ENCODE measurements at places on chromosomes 2 and 18.

DNA sequence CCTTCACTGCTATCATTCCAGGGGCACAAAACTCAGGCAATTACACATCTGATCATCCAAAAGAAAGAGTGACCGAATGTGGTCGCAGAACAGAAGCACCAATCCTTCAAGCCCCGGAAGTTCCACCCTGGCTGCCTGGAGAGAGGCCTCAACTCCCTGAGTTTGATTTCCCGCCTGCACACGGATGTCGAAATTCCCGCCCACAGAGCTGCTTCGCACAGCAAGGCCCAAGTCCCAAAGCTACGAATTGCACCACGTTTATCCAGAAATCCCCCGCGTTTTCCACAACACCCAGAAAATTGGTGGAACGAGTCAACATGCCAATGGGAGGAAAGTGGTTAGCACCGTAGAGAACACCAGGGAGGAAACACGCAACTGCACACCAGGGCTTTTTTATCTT, 445.4 kb downstream of the EIPR1 start:
- DNase-seq, result no peak

- DNase-seq, result no peak
Observed at GRCh38 chr18:69985239-69985638, 37.6 kb upstream of the CD226 start.

DNA sequence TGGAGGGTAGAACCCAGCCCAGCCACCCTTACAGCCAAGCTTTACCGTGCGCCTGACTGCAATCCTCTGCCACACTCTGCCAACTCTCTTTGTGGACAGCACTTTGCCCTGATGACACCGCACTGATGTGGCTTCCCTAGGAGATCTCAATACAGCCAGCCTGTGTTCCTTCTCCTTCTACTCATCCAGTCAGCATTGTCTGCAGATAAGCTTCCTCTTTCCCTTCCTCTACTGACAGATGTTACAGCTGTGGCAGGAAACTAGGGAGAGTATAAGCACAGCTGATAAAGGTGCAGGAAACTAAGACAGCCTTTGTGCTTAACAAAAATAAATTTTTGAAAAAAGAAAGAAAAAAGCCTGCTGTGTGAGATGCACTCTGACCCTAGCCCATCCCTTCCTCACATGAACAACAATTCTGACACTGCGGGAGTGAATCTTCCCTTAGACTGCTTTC, 25.0 kb downstream of the CEP68 start:
- no peak for DNase-seq

- no peak for DNase-seq
Observed at GRCh38 chr2:95113464-95113863, 8.1 kb downstream of the MRPS5 start.

- no peak for DNase-seq
Observed at GRCh38 chr18:45521777-45522176, 93.5 kb upstream of the SLC14A2 start.

DNA sequence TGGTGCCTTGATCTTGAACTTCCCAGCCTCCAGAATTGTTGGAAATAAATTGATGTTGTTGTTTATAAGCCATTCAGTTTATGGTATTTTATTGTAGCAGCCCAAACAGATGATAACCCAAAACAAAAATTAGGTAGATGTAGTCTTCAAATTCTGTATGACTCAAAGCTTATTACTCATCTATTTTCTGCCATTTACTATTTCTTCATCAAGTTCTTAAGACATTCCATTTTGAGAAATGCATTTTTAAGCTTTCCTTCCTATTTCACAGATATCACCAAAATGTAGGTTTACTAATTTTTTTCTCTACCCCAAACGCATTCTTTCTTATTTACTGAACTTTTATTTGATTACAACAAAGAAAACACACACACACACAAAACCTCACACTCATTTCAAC, 148.2 kb downstream of the RND3 start:
- DNase-seq, result no peak

GRCh38 chr2:26493566-26493965, 15.6 kb upstream of the OTOF start:
- no peak for DNase-seq

GRCh38 chr2:119117408-119117807, 41.1 kb downstream of the C1QL2 start:
- DNase-seq, result no peak

DNA sequence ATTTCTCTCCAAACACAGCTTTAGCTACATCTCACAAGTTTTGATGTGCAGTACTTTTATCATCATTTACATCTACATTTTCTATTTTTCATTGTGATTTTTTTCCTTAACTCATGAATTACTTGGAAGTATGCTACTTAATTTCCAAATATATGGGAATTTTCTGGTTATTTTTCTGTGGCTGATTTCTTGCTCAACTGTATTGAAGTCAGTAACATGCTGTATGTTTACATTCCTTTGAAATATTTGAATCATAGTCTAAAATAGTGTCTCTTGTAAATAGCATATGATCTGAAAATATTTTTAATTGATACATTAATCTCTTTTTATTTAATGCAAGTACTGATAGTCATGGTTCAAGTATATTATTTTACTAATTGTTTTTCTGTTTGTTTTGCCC, 26.0 kb upstream of the GALNT5 start:
- no peak for DNase-seq

GRCh38 chr2:127302168-127302567, 8.2 kb upstream of the ERCC3 start:
- DNase-seq, result no peak

DNA sequence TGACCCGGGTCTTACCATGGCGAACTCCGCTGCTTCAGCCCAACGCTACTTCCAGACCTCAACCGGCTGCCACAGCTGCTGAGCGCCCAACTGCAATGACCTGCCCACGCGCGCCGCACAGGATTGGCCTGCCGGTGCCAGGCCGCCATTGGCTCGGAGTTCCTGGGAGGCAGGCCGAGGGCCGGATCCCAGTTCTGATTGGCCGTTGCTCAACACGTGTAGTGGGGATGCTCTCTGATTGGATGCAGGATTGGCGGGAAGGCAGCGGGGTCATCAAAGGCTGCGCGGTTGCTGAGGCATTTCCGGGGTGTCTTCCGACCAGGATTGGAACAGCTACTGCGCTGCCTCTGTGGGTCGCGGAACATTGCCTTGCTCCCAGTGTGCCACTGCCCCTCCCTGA, at the start of gene TUBA3E:
TUBA3E (minus strand) TSS at position 97 of the 400 bp plus-strand sequence; CDS start at position 18, 79 bp downstream.
- DNase-seq, result no peak

- no peak for DNase-seq
Observed at GRCh38 chr18:76356666-76357065, 138.4 kb downstream of the ZNF516 start.

DNA sequence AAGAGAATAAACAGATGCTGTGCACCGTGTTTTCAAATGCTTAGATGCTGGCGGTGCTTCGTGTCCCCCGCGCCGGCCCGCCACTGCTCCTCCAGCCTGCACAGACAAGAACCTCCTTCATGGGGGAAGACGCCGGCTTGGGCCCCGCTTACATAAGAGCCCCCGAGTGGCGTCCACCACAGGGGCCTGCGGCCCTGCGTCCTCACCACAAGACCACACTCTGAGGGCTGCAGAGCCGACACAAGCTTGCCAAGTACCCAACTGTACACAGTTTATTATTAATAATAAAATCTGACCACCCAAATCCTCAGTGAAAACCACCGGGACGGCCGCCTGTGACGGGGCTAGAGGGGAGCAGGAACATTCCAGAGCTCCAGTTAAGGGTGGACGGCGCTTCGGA, 232.2 kb downstream of the HDAC4 start:
- DNase-seq, result no peak

- DNase-seq, result no peak
Observed at GRCh38 chr2:15795426-15795825, 144.9 kb upstream of the MYCN start.

GRCh38 chr18:78713726-78714125, 265.9 kb upstream of the SALL3 start:
- DNase-seq, result no peak

DNA sequence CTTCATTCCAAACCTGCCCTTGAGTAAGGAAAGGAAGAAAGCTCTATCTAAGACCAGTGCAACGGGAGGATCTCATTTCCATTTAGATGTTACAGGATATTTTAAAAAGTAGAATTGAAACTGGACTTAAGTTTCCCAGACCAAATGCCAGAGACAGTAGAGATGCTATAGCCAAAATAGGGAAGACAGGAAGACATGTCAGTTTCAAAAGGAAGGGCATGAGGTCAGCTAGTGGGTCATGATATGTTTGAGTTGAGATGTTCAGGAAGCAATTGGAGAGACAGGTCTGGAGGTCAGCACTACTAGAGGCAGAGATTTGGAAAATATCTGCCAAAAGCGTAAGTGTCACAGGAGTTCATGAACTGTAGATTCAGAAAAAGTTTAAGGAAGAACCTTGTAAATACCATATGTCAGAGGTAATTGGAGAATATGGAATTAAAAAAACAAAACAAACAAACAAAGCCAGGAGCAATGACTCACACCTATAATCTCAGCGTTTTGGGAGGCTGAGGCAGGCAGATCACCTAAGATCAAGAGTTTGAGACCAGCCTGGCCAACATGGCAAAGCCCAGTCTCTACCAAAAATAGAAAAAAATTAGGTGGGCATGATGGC, 50.8 kb downstream of the EPHA4 start:
- no peak for DNase-seq

DNA sequence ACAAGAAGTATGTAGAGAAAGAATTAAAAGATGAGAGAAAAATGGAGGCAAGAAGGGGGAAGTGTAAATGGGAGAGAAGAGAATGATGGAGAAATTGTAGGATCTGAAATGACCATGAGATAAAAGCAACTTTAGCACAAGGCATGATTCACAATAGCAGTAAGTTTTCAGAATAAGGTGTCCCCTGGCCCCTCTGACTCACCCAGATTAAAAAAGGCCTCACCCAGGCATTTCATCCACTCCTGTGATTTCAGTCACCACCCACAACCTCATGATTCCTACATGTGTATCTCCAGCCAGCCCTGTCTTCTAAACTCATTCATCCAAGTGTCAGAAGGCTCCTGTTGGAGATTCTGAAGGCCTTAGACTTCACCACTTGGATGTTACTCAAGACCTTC, 56.6 kb downstream of the SP100 start:
- peak; percentile 13 for DNase-seq

GRCh38 chr18:72336786-72337185, 207.4 kb downstream of the CBLN2 start:
- no peak for DNase-seq

DNA sequence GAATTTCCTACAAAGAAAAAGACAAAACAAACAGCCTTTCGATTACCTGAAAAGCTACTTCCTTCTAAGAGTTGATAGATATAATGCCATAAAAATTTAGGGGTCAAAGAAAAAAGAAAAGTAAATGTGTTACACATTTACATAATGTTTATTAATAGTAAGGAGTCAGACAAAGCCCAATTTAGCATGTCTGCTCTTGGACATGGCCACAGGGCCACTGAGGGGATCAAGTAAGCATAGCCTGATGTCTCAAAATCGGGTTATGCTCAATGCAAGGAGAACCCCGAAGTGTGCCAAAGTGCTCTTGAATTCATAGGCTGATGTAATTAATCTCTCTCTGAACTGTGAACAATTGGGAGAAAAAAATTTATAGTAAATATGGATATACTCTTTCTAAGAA, 61.6 kb downstream of the RTN4 start:
- no peak for DNase-seq

GRCh38 chr2:11762799-11763461, 16.5 kb downstream of the LPIN1 start:
- no peak for DNase-seq

- DNase-seq, result no peak
Observed at GRCh38 chr2:77372636-77373035, 149.5 kb downstream of the LRRTM4 start.

DNA sequence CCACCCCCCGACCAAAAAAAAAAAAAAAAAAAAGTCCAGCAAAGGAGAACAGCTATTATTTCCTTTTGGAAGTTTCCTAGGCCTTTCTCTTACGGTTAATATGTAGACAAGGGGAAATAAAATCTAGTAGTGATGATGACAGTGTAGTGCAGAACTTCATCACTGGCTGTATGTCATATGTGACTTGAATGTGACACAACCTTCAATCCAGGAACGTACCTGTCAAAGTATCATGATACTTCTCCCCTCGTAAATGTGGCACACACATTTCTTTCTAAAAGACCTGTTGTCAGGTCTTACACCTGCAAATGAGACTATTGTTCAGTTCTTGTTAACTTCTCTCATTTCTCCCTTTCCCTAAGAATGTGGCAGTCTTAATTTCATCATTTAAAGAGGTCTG, 173.5 kb downstream of the PRPF40A start:
- DNase-seq, result no peak

DNA sequence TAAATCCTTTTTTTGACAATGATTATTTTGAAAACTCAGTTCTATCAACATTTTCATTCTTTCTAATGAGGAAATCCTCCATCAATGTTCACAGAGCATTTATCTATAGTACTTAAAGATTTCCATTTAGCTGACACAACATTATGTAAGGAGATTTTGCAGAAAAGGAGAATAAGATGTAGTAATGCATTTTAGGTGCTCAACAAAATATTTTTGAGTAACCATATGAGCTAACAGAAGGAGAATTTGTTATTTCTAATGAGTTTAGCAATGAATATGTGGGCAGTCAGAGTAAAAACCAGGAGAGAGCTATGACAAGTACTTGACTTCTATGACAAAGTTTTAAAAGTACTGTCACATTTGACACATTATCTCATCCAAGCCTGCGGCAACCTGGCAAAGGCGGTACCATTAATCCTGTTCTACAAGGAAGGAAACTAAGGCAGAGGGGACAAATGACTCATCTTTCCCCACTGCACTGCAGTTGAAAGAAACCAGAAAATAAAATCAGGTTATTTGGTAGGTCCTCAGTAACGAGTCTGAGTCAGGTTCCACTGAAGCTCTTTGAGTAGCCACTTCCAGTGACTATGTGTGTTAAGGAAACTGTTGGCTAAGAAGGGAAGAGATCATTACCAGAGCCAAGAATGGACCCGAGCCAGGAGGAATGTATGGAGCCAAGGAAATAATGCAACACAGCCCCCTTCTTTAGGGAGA, 134.1 kb upstream of the ITGB6 start:
- peak; percentile 27 for DNase-seq

GRCh38 chr18:36783792-36784191, 45.0 kb downstream of the TPGS2 start:
- no peak for DNase-seq

- no peak for DNase-seq
Observed at GRCh38 chr2:7026742-7027141, 109.5 kb downstream of the RNF144A start.

DNA sequence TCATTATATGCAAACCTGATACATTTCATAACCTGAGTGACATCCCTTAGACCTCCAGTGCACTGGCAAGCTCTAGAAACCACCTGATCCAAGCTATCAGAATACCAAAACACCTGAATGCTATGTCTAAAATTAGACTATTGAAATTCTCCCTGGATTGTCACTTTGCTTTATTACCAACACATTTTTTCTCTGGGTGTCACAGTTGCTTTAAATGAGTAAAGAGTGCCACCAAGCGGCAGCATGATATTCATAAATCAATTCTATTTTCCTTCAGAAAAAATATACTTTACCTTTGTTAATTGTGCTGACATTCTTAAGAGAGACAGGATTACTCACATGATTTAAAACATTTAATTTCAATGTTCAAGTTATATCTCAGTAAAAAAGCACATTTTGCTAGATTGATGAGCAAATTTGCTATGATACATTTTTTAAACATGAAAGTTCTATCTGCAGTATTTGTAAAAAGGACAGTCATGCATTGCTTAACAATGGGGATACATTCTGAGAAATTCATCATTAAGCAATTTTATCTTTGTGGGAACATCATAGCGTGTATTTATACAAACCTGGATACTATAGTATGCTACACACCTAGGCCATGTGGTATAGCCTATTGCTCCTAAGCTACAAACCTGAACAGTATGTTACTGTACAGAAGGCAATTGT, 338.4 kb upstream of the SLC39A10 start:
- DNase-seq, result peak; percentile 9

GRCh38 chr2:232014681-232015080, 53.2 kb downstream of the DIS3L2 start:
- no peak for DNase-seq
